LHCN-M2 (cell line): ENCODE measurements at places on chromosomes 13 and 19. TPM values are rescaled to one million over a fixed set of nuclear protein-coding genes. Genes with fewer than 3 reads are reported as not detected.

DNA sequence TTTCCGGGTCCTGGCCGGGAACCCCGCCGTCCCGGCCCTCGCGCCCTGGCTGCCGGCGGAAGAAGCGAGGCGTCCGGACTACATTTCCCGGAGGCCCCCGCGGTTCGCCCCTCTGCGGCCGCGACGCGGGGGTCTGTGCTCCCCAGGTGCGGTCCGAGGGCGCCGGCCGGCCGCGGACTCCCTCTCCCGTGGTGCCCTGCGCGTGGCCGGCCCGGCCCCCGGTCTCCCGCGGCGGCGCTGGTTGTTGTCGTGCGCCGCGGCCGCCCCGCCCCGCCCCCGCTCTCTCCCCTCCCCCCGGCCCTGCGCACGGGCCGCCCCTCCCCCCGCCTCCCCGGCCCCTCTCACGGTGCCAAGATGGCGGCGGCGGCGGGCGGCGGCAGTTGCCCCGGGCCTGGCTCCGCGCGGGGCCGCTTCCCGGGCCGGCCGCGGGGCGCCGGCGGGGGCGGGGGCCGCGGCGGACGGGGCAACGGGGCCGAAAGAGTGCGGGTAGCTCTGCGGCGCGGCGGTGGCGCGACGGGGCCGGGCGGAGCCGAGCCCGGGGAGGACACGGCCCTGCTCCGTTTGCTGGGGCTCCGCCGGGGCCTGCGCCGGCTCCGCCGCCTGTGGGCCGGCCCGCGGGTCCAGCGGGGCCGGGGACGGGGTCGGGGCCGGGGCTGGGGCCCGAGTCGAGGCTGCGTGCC, at the start of gene KMT2B:
KMT2B (plus strand) TSS at position 339 of the 680 bp plus-strand sequence; CDS start at position 355, 16 bp downstream.
- peak; percentile 93 for DNase-seq

LYPD4 gene
- total RNA-seq, result not detected in 2 replicates

DNA sequence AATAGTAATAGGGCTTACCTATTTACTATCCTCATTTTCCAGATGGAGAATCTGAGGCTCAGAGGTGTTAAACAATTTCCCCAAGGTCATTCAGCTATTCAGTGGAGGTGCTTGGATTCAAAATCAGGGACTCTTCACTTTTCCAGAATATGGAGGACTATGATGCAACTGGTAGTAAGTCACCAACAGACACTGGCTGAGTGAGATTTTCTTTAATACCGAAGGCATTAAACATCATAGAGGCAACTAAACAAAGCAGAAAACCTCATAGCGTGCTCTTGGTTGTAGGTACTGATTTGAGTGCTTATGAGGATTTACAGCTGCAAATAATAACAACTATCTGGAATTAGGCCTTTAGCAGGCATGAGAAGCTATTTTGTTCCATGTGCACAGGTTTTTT, 134.4 kb downstream of the DLEU7 start:
- DNase-seq, result no peak

ZNF383 gene
- 4.0 and 4.1 TPM in 2 replicates for total RNA-seq

GRCh38 chr19:1000591-1001537, 645 bp downstream of the GRIN3B start:
- DNase-seq, result no peak

DNA sequence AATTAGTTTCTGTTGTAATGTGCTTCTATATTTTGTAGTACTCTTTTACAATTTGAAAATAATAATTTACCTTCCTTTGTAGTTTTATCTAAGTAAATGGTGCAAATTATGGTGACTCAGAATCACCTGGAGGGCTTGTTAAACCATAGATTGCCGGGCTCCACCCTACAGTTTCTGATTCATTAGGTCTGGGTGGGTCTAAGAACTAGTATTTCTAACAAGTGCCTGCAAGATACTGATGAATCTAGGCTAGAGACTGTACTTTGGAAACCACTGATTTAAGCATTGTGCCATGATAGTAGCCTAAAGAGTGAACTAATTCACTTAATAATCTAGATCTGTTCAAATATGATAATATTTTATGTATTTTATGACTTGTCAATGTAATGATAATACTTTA, 437.4 kb upstream of the SPRY2 start:
- no peak for DNase-seq

DNA sequence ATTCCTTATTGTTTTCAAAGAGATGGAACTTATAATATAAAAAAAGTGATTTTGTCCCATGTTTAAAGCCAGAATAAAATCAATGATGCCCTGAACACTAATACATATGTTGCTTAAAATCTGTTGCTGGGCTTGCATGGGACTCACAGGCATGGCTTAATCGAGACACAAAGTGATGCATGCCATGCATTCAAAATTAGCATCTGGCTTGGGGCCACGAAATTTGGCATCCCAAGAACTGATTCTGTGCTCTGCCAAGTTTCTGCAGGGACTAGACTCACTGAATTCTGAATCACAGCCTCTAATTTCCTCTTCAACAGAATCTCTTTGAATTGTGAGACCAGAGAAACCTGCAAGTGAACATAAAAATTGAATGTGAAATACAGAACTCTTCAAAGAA, 109.2 kb downstream of the PCDH17 start:
- no peak for DNase-seq

ADGRE3 gene
- total RNA-seq, result not detected in 2 replicates

OR7C1 gene
- total RNA-seq, result 0.06 and 0.23 TPM in 2 replicates

SYNGR4 gene
- not detected in 2 replicates for total RNA-seq

ZNF808 gene
- total RNA-seq, result 14.7 and 16.1 TPM in 2 replicates

GRCh38 chr13:27595055-27595811, 25.1 kb downstream of the LNX2 start:
- no peak for DNase-seq

GRCh38 chr19:46983097-46983496, 36.5 kb upstream of the NPAS1 start:
- no peak for DNase-seq

DNA sequence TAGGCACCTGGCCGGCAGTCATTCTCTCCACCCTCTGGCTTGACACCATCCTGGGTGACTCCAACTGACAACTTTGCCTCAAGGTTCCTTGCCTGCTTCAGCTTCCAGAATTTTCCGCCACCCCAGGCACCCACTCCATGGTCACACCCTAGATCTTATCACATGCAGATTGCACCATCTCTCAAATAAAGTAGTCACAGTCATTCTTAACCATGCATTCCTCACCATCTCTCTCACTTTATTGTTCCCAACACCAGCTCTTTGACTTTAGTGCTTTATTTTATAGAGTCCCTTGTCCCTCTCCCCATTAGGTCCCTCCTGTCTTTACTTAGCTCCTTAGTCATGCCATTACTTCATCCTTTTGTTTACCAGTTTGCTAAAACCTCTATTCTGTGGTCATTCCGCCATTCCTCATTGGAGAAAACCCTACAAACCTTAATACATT, 351.7 kb downstream of the SPRY2 start:
- DNase-seq, result no peak

PRX gene
- total RNA-seq, result 1.6 and 1.8 TPM in 2 replicates

- no peak for DNase-seq
These were observed 2194.8 kb downstream of the PCDH9 start for GRCh38 chr13:65035302-65035701.

LRRC25 gene
- not detected in 2 replicates for total RNA-seq

CLDN10 gene
- total RNA-seq, result not detected in 2 replicates

GRCh38 chr19:50173127-50173526, 10.0 kb upstream of the IZUMO2 start:
- DNase-seq, result no peak

FAM32A gene
- 151 and 152 TPM in 2 replicates for total RNA-seq

SRRM5 gene
- total RNA-seq, result 0.11 TPM in 1 of 2 replicates, not detected in the other

SPRED3 gene
- total RNA-seq, result 5.6 and 6.9 TPM in 2 replicates

DNA sequence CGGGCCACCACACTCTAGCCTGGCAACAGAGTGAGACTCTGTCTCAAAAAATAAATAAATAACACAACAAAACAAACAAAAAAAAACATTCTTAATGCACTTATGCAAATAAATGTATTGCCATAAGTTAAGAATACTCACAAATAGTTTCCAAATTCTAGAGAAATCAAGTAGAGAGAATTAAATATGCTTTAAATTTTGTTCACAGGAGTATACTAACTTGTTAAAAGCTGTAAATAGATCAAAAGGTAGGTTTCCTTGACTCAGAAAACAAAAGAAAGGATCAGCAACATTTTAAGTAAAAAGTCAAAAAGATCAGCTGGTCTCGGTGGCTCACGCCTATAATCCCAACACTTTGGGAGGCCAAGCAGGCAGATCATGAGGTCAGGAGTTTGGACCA, 50.5 kb upstream of the ZNF429 start:
- DNase-seq, result no peak

GRCh38 chr13:94233837-94234236, 245.6 kb downstream of the DCT start:
- DNase-seq, result no peak

- peak; percentile 36 for DNase-seq
These were observed 24.7 kb downstream of the URI1 start for GRCh38 chr19:29966588-29967249.

MAST1 gene
- total RNA-seq, result 0.13 TPM in 1 of 2 replicates, not detected in the other

DNA sequence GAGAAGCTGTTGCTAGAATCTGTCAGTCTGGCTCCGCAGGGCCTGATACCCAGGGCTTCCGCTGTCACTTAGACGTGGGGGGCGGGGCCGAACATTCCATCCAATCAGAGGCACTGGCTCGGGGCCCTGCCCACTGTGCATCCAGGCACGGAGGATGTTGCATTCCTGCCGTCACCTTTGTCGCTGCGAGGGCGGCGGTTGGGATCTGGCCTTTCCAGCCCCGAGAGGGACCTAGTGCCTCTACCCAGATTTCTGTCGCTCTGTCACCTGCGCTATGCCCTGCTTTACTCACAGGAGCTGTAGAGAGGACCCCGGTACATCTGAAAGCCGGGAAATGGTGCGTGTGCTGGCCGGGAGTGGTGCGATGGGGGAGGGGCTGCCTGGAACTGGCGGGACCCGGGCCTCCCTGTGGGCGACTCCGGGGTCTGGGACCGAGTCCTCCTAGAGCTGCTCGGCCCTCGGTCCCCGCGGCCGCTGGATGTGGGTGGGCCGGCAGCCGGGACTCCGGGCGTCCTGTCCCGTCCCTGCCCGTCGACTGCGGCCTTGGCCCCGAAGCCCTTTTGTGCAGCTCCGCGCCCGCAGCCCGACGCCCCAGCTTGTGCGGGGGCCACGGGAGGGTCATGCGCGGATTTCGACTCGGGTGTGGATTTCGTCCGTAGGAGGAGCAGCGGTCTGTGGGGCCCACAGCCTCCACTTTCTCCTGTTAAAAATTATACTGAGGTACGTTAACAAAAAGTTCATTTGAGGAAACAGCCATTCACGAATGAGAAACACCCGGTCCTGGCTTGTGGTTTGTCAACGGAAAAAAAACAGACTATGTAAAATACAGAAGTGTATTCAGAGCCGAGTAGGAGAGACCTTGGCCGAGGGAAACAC, at the start of gene ZNF439:
ZNF439 (plus strand) TSS at position 133 of the 876 bp plus-strand sequence; CDS start at position 275, 142 bp downstream.
- DNase-seq, result no peak

- DNase-seq, result no peak
These were observed 17.6 kb downstream of the PBX4 start for GRCh38 chr19:19600793-19601330.

- no peak for DNase-seq
These were observed 1472.6 kb downstream of the UQCRFS1 start for GRCh38 chr19:27740396-27740795.

DNA sequence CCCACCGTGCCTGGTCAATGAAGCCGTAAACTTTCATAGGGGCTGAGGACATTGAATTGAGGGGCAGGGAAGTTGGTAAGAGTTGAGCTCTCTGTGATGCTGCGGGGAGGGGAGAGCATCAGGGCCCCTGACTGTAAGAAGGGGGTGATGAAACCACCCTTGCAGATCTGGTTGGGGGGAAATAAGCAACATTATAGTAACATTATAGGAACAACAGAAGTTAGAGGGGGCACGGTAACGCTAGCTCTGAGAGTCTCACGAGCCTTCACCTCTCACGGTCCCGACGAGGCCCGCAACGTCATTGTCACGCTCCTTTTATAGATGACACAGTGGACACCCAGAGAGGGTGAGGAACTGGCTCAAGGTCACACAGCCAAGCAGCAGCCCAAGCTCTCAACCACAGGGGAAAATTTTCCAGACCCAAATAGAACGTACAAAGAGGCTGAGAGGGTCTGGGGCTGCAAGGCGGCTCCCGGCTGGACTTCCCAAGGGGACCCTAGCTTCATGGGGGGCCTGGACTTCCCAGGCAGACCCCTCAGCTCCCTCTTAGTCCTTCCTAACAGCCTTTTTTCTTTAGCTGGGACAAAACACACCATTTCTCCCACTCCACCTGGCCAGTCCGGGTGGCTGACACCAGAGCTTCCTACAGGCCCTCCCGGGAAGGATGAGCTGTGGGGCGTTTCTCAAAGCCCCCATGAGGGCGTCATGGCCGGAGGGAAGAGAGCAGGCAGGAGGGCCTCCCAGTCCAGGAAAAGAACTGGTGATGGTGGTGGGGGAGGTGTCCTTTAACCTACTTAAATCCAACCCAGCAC, 4.1 kb downstream of the TLE5 start:
- no peak for DNase-seq

ZNF296 gene
- total RNA-seq, result not detected in 2 replicates

- no peak for DNase-seq
These were observed 343.8 kb downstream of the RBM26 start for GRCh38 chr13:79062291-79062690.

GRCh38 chr13:52070929-52071523, 46.5 kb downstream of the UTP14C start:
- peak; percentile 69 for DNase-seq

- no peak for DNase-seq
These were observed 184.2 kb downstream of the ABCC4 start for GRCh38 chr13:95117092-95117491.

GRCh38 chr19:51521781-51522180, 9.7 kb downstream of the SIGLEC6 start:
- DNase-seq, result no peak

- DNase-seq, result no peak
These were observed 219.4 kb downstream of the KLF5 start for GRCh38 chr13:73278186-73278585.

MATK gene
- not detected in 2 replicates for total RNA-seq
